ENCODE measurements at places on chromosomes 5 and 9. TPM values are rescaled to one million over a fixed set of nuclear protein-coding genes. Genes with fewer than 3 reads are reported as not detected.
A peak's percentile ranks its signal among the peaks of the same experiment; 100 is the strongest.

DNA sequence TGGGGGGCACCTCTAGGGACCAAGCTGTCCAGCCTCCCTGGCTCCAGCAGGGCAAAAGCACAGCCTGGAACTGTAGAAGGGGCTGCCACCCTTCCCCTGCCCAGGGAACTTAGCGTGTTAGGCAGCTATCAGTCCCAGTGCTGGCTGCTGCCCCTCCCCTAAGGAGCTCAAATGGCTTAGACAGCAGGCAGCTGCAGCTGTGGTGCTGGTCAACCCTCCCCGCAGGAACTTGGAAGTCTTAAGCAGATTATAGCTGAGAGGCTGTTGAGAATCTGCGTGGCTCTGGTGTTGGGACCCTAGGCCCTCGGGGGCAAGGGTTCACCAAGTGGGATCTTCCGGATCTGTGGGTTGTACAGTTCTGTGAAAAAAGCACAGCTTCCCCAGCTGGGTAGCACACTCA is 536.5 kb upstream of the CDH10 start:
- DNase-seq, result no peak

Gene RETREG1
- polyA plus RNA-seq, result 1.0 TPM

- peak; percentile 70 for DNase-seq
Observed at GRCh38 chr9:129174102-129174723, 3.8 kb downstream of the IER5L start.

DNA sequence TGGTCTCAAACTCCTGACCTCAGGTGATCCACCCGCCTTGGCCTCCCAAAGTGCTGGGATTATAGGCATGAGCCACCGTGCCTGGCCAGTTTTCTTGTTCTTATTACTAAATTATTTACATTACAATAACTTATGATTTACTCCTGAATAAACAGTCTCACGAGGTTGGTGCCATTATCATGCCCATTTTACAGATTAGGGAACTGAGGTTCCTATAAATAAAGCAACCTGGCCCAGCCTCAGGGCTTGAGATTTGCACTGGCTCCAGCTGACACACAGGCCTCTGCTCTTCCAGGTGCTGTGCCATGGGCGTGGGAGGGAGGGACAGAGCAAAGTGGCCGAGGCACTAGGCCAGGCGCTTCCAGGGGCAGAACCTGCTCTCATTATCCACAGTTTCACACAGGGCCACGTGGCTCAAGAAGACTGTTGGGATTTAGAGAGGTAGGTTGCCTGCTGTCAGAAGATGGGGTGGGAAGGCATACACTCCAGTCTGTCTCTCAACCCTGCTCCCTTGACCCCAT is 2.3 kb downstream of the PLPP7 start:
- no peak for DNase-seq

DNA sequence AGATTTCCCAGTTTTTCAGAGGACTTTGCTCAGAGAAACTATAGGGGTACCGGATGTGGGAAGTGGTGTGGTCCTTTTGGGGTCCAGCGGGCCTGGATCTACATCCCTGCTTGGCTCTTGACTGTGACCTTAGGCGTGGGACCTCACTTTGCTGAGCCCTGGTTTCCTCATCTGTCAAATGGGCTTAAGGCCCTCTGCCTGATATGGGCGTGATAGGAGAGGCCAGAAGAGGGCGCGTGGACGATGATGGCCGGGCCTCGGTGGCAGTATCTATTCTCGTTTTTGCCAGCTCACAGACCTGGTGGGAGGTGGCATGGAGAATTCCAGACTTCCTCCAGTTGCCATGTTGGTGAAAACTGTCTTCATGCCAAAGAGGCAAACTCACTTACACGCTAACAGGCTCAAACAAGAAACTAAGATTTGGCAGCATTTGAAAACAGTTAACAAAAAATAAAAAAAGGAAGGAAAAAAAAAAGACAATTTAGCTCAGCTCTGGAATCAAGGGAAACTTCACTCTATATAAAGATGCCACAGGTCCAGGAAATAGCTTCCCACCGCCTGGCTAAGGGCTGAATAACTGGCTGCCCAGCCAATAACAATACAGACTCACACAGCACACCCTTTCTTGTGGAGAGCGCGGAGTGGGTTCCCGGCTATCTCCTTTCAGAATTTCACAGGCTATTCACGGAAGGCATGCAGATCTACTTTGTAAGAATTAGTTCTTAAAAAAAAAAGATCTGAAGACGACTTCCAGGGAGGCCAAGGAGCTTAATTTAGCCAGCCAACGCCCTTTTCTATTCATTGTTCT is 1.7 kb downstream of the SH3PXD2B start:
- DNase-seq, result peak; percentile 71

Gene ANKRD18B
- polyA plus RNA-seq, result 7.4 TPM

DNA sequence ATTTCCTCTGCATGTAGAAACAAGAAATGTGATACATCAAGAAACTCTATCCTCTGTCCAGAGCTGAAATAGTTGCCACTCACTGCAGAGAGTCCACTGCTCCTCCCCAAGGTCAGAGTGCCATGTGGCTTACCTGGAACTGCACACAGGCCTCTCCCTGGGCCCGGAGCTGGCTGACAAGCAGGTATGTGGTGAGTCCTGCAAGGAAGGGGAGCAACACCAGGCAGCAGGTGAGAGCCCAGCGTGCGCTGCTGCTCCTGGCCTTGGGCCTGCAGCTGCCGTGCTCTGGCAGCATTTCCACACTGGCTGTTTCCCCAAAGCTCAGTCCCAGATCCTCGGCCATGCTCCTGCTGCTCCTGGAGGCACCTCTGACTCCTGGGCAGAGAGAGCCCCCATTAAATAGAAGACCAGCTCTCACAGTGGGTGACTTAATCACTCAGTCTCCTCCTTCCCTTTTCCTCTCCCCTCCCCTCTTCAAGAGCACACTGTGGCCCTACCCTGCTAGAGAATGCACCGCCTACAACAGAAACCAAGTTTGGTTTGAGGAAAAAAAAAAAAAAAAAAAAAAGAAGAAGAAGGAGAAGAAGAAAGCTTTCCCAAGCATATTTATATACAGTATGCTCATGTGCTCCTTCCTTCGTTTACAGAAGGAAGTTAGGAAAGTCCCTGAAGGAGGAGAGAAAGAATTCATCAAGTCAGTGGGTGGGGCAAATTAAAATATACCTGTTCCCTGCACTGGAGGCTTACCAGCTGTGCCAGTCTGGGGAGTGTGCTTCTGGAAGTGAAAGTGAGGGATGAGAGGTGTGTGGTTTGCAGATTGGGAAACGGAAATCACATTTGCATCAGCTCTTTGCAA is at the start of gene TNFSF15:
Gene TNFSF15, minus strand, starts transcription at position 370 of the 856 bp plus-strand sequence. Its CDS starts 27 bp downstream, at position 343.
- peak; percentile 79 for DNase-seq

Gene FCN1
- not detected for polyA plus RNA-seq

DNA sequence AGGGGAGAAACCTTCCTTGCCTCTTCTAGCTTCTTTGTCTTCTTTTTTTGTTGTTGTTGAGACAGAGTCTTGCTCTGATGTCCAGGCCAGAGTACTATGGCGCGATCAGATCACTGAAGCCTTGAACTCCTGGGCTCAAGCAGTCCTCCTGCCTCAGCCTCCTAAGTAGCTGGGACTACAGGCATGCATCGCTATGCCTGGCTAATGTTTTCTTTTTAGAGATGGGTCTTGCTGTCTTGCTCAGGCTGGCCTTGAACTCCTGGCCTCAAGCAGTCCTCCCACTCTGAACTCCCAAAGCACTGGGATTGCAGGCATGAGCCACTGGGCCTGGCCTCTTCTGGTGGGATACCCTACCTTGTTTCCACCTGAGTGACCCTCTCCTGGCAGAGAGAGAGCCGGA is 3.4 kb upstream of the PAXX start:
- DNase-seq, result no peak

DNA sequence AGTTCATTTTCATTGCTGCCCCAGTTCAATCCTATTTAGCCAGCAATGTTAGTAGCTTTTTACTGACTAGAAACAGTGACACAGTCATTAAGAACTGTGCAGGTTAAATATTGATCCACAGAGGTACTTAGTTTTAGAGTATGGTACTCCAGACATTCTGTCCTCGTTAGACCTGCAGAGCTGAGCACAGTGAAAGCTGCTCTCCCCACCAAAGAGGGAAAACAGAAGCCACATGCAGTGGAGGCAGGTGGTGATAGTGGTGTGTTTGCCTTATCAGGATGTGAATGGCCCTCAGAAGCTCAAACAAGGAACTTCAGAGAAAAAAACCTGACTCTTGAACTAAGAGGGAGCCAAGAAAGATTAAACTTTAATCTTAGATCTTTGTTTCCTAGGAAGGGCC is 75.5 kb downstream of the UNC13B start:
- no peak for DNase-seq

Gene C1QTNF3
- polyA plus RNA-seq, result 0.16 TPM

- no peak for DNase-seq
Observed at GRCh38 chr9:86838519-86839497, 108.5 kb downstream of the GAS1 start.

Gene PDE8B
- polyA plus RNA-seq, result not detected

DNA sequence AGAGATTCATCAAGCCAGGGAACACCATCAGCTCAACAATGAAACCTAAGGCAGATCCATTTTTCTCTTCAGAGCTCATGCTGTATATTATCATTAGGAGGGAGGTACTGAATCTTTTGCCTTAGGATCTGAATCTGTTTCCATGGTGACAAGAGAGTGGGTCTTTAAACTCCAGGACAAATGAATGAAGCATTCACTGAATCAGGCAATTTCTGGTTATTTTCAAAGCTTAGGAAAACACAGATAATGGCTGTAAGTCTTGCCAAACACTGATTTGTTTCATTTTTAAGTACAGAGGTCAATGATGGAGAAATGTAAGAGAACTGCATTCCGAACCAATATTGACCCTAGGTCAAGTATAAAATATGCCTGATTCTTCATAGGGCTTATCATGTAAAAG is 84.9 kb downstream of the GNA14 start:
- no peak for DNase-seq

GRCh38 chr5:122879076-122879475 is 33.7 kb downstream of the SNX24 start:
- DNase-seq, result no peak

DNA sequence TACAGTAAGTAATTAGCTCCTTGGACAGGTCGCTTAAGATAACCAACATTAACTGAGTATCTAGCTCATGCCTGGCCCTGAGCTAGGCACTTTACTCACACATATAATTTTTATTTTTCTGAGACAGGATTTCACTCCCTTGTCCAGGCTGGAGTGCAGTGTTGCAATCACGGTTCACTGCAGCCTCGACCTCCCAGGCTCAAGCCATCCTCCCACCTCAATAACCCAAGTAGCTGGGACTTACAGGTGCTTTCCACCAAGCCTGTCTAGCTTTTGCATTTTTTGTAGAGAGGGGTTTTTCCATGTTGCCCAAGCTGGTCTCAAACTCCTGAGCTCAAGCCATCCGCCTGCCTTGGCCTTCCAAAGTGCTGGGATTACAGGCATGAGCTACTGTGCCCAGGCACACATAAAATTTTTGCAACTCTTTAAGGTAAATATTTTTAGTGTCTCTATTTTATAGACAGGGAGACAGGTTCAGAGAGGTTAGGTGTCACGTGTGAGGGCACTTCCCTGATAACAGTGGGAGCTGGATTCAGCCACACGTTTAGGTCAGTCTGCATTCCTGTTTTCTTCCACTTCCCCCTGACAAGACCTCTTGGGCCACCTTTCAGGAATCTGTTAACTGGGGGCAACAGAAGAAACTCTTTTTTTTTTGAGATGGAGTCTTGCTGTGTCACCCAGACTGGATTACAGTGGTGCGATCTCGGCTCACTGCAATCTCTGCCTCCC is 18.2 kb downstream of the HBEGF start:
- no peak for DNase-seq

Gene MSX2
- polyA plus RNA-seq, result 3.8 TPM

Gene KIAA0825
- polyA plus RNA-seq, result 0.37 TPM

DNA sequence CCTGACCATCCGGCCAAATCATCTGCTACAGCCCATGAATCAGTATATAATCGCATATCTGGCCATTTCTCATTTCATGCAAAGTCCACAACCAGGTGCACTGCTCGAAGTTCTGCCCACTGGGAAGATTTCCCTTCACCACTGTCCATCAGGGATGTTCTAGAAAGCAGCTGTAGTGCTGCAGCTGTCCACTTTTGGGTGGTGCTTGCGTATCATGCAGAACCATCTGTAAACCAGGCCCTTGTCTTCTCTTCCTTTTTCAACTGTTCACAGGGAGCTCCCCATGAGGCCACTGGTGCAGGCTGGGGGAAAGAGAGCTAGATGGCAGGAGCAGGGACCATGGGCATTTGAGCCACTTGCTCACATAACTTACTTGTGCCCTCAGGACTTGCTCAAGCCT is 7.4 kb upstream of the ADAMTS6 start:
- DNase-seq, result no peak

Data from foreskin keratinocyte (primary cell).